ENCODE measurements at places on chromosomes 5 and 9.

GRCh38 chr5:145778144-145778900, 56.8 kb downstream of the PRELID2 start:
- DNase-seq, result no peak

DNA sequence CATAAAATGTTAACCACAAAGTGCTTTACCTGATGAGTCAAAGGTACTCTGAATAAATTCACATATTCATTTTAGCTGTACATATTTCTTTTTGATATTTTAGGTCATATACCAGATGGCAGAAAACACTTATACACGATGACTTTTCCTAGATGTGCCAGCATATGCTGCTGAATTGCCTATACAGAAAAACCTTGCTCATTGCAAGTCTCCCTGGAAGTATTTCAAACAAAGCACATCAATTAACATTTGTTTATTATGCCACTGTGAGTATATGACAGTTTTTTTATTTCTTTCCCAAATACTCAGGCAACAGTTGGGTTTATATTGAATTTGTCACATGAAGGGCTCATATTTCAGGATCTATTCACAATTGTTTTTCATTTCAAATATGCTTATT, 180.8 kb downstream of the TMEM232 start:
- no peak for DNase-seq

DNA sequence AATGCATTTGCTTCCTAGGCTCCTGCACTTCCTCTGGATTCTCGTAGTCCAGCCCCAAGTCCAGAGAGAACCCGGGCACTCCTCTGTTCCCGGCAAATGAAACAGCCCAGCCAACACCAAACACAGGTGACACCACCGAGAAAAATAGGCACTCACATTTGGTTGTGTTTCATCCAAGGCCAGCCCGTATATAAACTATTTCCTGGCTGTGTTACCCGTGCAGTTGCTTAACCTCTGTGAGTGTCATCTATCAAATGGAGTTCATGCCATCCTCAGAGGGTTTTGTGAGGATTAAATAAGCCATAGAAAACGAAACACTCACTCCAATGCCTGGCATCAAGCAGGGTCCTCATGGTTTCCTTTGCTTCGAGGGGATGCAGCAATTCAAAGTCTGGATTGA, 115.2 kb downstream of the BOD1 start:
- no peak for DNase-seq

GRCh38 chr5:180282281-180282680, 9.6 kb downstream of the MAPK9 start:
- no peak for DNase-seq

GRCh38 chr5:34918025-34918424, 2.5 kb downstream of the BRIX1 start:
- no peak for DNase-seq

GRCh38 chr5:139116100-139116655, 82.0 kb downstream of the SIL1 start:
- no peak for DNase-seq

DNA sequence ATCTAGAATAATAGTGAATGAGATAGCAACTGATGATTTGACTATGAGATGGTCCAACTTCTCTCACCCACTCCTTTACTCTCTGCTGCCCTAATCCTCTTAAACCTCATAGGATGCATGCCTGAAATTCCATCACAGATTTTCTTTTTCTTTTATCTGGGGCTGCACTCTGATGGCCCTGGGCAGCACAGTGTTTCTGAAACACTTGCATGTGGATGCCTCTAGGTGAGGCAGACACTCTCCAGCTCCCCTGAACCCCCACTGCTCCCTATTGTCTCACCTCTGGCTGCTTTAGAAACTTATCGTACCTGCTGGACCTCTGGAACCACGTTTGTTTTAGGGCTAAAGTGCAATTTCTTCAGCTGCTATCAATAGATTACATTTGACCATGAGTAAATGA, 67.5 kb downstream of the HTR4 start:
- DNase-seq, result no peak

DNA sequence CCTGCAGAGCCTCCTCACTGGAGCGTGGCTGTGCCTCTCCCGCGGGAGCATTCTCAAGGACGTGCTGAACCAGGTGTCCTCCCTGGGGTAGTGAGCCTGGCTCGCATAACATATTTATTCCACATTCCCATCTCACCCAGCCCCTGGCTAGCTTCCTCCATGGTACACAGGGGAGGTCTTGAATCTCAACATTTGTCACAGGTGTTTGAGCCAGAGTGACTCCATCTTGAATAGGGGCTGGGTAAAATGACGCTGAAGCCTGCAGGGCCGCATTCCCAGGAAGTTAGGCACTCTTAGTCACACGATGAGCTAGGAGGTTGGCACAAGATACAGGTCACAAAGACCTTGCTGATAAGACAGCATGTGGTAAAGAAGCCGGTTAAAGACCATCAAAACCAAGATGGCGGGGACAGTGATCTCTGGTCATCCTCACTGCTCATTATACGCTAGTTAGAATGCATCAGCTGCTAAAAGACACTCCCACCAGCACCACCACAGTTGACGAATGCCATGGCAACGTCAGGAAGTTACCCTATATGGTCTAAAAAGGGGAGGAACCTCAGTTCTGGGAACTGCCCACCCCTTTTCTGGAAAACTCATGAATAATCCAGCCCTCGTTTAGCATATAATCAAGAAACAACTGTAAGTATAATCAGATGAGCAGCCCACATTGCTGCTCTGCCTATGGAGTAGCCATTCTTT, 273.8 kb upstream of the IRX4 start:
- DNase-seq, result no peak

- DNase-seq, result no peak
Measured at GRCh38 chr9:13674926-13675637, 395.6 kb upstream of the MPDZ start.

- no peak for DNase-seq
Measured at GRCh38 chr5:153118018-153118417, 372.5 kb upstream of the GRIA1 start.

DNA sequence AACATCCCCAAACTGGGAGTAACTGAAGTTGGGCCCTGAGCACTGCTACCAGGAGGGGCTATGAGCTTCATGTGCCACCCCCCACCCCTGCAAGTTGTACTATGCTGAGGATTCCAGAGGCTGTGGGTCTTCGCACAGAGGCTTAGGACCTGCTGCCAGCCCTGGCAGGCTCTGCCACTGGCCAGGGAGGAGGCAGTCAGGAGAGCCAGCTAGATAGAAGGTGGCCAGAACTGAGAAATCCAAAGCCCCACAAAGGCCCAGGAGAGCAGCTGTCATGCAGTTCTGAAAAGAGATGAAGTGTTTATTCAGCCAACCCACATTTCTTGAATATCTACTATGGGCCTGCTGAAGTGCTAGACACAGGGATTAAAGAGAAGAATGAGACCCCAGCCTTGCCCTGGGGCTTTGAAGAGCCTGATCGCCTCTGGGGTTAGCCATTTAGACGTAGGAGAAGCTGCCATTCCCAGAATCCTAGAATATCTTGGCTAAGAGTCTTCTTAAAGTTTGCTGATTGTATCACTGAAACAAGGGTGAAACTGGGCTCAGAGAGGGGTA, 1.4 kb downstream of the ALAD start:
- no peak for DNase-seq

GRCh38 chr9:126883636-126884035, 23.2 kb downstream of the ZBTB34 start:
- DNase-seq, result no peak

GRCh38 chr5:148437249-148437648, 53.5 kb downstream of the FBXO38 start:
- no peak for DNase-seq

DNA sequence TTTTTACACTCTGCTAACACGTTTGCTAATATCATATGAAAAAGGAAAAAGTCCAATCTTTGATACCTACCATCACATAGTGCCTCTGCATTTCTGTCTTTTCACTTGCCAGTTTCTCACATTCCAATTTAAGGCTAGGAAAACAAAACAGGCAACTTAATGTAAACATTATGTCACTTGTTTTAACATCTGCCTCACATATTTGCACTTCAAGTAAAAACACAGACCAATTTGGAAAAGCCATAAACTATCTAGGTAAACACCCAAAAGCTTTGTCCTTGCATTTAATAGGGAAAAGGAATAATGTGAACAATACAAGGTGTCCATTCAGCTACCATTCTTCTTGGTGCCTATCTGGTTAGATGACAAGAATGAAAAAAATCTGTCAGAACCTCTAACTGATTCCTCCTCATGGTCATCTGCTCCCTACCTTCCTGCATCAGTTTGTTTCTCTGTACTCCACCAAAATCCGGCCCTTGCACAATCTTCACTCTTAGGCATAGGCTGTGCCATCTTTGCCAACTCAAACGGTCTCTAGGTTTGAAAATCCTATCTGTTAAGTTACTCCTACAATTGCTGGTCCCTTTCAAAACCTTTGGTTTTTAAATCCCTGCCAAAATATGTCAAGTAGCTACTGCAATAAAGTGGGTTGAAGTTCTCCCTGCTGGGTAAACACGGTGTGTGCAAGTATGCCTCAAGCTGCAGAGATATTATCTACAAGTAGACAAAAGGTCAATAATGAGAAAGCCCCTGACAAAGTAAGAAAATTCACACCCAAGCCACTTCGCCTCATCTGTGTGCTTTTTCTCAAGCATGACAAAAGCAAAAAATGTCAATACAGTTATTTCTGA, 3.4 kb downstream of the TLE1 start:
- DNase-seq, result no peak

- no peak for DNase-seq
Measured at GRCh38 chr5:54529565-54529964, 12.0 kb downstream of the SNX18 start.

GRCh38 chr9:85163415-85163814, 493.9 kb downstream of the NTRK2 start:
- DNase-seq, result no peak

DNA sequence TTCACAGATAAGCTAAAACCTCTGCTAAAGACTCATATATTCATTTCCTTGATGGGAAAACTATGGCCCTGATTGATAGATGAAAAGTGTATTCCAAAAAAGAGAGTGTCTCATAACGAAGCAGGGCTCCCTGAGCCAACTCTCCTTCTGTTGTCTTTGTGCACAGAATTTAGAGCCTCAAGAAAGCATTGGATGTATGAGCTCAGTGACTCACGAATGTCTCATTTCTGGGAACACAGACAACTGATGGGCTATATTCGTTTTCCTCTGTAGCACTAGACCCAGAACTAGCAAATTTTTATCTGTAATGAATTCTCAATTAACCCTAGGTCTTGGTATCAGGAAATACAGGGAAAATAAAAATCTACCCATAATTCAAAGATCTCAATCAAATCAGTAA, 88.4 kb downstream of the LMNB1 start:
- DNase-seq, result no peak

DNA sequence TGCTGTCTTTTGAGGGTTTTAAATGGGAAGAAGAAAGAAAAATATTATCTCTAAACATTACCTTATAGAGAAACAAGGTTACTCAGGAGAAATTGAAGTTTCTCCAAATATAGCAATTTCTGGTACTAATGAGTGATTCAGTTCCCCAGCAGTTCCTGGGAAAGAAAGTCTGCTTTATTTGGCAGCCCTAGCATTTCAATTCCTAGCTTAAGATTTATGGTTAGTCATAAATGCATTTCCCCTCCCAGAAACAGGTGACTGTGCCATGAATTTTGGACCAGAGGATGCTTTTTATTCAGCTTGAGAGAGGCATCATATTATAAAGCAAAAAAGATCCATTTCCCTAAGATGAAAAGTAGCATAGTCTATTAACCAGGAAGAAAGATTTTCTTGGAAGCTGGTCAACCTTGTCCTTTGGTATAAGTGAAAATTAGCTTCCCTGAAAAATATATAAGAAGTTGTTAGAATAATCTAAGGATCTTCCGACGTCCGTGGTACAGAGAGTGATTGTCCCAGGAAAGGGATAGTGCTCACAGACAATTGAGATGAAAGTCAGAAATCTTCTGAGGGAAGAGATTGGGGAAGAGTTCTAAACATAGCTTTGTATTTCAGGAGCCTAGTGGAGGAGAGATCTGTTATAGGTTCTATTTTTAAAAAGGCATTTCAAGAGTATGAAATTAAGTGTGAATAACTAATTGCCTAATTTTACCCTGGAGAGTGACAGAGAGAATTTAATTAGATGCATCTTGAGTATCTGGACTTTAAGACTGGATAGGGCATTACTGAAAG, 164.9 kb downstream of the ESM1 start:
- no peak for DNase-seq

DNA sequence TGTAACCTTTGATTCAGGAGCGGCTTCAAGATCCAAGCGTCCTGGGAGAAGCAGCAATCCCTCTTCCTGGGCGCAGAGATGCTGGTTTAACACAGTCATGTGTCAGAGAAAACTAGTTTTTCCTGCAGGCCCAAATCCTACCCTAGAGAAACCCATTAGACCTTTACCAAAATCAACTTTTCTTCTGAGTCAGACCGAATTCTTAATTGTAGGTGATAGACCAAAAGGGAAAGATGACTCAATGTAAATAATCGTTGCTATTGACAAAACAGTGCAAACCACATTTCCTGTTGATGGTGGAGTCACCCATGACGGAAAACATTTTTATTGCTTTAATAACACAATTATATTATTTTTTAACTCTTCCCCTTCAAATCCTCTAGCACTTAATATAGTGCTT, 40.1 kb downstream of the SLC1A1 start:
- DNase-seq, result no peak

DNA sequence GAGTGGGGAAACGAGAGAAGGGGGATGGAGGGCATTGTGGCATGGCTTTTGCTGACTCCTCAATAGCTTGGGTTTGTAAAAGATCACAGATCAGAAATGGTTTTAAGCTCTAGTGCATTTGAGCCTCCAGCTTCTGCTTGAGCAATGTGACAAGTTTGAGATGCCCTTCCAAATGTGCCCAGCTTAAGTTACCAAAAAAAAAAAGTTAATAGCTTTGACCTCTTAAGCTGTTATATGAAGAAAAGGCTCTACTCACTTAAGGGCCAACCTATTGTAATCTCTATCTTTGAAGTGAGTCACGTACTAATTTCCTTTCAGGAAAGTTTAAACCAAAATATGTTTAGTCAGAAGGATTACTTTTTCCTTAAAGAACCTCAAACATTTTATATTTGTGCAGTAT, 428.8 kb upstream of the ACTBL2 start:
- DNase-seq, result no peak

- DNase-seq, result no peak
Measured at GRCh38 chr5:137736496-137736895, 607 bp upstream of the KLHL3 start.

DNA sequence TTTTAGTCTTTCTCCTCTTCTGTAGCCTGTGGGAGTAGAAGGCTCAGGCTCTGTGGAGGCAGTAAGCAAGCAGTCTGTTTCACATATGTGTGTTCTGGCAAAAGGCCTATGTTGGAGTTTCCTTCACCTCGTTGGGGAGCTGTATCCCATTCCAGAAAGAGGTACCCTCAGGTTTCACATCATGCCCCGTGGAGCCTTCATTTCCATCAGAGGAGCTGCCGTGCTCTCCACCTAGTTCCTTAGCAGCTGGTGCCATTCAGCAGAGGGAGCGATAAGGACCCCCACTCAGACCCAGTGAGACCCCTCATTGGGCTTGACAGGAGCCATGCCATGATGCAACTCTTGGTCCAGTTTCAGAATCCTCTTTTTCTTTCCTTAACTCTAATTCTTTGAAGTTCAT, 50.6 kb upstream of the ANGPTL2 start:
- DNase-seq, result peak; percentile 3

- no peak for DNase-seq
Measured at GRCh38 chr5:175343308-175343707, 100.7 kb downstream of the DRD1 start.

All from activated B cell treated with CpG ODN at 0.5 μM for 24 hours (primary cell).